ENCODE measurements at places on chromosomes 1 and 21. TPM values are rescaled to one million over a fixed set of nuclear protein-coding genes. Genes with fewer than 3 reads are reported as not detected.
A peak's percentile ranks its signal among the peaks of the same experiment; 100 is the strongest.

GRCh38 chr21:38287476-38287875 lies 30.7 kb downstream of the KCNJ15 start:
- no peak for DNase-seq

DNA sequence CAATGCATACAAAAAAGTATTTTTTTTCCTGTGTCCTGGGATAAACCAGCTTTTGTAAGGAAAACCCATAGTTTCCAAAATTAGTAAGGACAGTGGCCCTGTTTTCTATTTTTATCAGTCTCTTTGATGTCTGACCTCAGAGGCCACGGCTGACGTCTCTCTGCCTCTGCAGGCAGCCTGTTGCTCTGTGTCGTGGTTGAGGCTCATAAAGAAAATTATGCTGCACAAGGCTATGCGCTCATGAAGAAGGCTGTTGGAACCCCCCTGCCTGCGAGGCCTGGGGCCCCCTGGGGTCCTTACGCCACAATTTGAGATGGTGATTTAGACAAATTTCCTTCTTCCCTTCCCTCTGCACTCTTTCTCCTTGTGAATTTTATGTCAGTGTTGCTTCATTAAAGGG lies 48.9 kb downstream of the AGPAT3 start:
- DNase-seq = no peak

GRCh38 chr1:229121845-229122436 lies 149.0 kb upstream of the RAB4A start:
- no peak for DNase-seq

DNA sequence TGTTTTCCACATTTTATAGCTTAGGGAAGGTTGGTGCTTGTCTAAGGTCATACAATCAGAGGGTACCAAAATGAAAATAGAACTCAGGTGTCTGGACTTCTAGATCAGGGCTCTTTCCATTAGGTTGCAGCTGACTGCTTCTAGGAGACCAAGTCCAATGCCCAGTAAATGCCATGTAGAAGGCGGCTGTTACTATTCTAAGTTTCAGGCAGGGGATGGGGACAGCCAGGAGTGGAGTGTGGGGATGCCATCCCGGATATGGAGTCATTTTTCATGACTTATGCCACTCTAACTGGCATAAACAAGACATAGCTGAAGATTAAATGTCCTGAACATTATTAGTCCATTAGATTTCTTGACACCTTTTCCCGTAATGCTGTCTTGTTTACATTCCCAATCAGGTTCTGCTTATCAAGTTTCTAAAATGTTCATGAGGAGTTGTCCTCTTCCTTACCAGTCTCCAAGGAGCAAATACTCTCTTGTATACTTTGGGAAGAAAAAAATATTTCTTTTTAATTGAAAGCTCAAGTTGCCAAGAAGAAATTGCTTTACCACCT lies 31.5 kb downstream of the XCL1 start:
- DNase-seq = no peak

GRCh38 chr21:14753466-14754258 lies 207.5 kb upstream of the SAMSN1 start:
- DNase-seq = no peak

The MOV10 gene
- 16.5 TPM for total RNA-seq

The RNF186 gene
- total RNA-seq = not detected

The FMO5 gene
- total RNA-seq = 4.9 TPM

GRCh38 chr1:182616130-182617013 lies 12.2 kb upstream of the RGS16 start:
- peak; percentile 70 for DNase-seq

DNA sequence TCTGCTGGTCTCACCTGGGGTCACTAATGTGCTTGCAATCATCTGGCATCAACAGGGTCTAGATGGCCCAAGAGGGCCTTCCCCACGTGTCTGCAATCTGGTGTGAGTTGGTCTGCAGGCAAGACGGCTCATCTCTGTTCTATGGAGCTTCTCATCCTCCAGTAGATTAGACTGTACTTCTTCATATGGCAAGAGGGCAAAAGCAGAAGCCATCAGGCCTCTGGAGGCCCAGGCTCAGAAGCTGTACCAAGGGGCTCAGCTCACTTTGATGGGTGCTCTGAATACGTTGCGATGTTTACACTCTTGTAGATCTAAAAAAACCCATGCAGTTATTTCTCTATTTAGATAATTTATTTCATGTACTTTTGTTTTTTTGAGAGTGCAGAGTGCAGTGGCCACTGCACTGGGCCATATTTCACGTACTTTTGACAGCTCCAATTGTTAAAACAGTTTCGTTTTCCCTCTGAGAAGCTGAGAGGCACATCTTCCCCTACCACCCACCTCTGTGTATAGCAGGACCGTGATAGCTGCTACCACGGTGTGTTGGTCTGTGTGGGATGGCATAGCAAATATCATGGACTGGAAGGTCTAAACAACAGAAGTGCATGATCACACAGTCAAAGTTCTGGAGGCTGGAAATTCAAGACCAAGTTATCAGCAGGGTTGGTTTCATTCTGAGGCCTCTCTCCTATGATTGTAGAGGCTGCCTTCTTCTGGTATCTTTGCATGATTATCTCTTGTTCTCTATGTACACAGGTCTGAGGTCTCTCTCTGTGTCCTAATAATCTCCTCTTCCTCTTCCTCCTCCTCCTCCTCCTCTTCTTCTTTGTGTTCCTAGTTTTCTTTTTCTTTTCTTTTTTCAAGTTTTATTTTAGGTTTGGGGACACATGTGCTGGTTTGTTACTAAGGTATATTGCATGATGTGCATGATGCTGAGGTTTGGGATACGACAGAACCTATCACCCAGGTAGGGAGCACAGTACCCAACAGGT lies 17.0 kb downstream of the CITED4 start:
- DNase-seq = no peak

DNA sequence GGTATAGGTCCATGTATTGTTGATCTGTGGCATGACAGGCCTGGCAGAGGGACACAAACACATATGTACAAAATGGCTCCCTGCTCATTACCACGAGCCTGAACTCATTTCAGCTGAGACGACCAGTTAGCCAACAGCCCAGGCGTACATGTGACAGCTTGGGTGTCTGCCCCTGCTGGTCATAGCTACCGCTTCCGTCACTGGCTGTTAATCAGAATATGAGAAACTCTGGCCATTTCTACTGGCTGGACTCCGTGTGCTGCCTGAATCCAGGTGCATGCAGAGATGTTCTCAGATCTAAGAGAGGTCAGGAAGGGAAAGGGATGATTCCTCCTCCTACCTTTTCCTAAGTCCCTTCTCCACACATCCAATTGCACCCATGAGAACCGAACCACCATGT lies 144.5 kb downstream of the PBX1 start:
- no peak for DNase-seq

- no peak for DNase-seq
These were observed 390.7 kb downstream of the BRINP2 start for GRCh38 chr1:177561436-177561835.

DNA sequence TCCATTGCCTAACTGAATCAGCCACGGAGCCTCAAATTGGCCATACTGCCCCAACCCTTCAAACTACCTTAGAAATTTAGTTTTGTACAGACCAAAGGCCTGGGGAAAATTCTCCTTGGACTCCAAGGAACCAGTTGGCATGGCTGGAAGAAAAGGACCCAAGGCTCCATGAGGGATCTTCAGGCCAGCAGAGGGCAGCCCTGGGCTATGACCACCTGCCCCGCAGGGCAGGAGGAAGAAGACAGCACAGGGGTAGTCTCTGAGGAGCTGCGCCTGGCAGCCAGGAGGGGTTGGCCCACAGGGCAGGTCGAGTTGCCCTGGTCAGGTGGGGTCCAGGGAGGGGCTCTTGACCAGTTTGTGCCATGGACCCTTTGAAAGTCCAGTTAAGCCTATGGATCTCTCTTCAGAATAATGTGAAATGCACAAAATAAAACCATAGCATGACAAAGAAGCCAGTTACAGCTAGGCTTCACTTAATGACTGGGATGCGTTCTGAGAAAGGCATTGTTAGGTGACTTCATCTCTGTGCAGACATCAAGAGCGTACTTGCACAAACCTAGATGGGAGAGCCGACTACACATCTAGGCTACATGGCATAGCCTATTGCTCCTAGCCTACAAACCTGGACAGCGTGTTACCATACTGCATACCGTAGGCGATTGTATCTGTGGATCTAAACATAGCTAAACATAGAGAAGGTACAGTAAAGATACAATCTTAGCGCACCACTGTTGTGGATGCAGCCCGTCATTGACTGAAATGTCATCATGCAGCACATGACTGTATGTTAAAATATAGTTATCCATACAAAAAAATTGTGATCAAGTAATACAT lies 26.1 kb downstream of the CACNA1S start:
- peak; percentile 73 for DNase-seq

GRCh38 chr1:235229868-235230267 lies 68.8 kb upstream of the RBM34 start:
- no peak for DNase-seq

The NFIA gene
- 3.4 TPM for total RNA-seq
